ENCODE measurements at places on chromosomes 2 and 18.

DNA sequence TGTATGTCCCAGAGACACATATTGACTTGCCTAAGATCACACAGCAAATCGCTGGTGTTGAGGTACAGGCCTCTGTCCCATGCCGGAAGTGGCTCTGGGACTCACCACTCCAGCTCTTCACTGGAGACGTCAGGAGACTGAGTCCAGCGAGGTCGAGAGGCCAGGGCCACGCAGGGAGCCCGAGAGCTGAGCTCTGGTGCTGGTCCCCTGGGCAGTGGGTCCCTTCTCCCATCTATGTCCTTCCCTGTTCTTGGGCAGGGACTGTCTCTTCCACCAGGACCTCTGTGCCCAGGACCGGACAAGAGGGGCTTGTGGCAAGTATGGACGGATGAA is 62.4 kb upstream of the TWIST2 start:
- DNase-seq, result no peak

DNA sequence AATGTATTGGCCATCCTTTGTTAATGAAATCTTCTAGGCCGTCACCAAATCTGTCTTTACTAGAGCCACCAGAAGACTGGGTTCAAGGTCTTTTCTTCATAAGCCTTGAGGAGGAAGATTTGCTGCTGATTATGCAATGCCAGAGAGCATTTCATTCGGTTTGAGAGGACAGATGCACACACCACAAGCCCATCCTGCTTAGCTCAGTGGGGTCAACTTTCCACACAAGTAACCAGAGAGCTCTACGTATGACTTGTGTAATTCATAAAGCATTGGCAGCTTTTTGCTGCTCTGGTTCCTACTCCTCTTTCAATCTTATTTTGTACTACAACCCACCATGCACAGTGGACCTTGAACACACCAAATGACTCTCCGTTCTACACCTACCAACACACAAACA is 106.9 kb downstream of the OSR1 start:
- DNase-seq, result no peak

DNA sequence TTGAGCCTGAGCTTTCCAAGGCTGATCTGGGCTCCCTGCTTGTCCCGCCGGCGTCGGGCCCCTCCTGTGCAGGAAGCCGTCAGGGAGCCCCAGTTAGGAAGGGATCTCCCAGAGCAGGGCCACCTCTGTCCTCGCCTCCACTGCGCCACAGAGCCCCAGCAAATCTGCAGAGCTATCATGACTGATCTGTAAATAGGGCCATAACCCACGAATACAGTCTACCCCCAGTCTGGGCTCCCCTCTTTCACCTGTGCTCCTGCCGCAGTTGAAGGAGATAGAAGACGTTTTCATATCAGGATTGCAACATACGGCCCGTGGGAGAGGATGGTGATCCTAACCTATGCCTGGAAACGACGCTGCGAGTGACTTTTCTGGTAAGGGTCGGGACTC is 138.7 kb downstream of the PTGR3 start:
- no peak for DNase-seq

DNA sequence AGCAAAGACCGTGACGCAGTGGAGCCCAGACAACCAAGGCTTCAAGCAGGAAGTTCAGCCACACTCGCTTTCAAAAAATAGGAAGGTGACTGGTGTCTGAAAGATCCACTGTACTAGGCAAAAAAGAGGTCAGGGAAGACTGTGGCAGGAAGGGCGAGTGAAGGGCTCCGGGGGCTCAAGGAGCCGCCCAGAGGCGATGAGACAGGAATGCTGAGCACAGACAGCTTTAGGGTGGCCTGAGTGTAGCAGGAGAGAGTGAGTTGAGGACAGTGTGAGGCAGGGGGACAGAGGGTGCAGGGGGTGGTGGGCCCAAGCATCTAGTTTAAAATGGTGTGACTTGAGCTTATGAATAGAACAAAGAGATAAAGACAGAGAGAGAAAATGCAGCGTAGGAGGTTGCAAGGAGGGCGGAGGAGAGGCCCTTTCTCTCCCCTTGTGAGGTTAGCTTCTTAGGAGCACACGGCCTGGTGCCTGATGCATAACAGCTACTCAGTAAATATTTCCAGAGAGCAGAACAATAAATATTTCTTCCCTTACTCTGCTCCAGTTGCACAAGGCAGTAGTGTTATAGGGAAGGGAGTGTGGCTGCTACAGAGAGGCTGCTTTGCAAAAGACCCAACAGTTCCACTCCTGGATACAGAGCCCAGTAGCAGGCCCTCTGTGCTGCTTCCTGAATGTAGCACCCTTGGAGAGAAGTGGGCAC is 789.7 kb upstream of the RAB6C start:
- DNase-seq, result peak; percentile 25

DNA sequence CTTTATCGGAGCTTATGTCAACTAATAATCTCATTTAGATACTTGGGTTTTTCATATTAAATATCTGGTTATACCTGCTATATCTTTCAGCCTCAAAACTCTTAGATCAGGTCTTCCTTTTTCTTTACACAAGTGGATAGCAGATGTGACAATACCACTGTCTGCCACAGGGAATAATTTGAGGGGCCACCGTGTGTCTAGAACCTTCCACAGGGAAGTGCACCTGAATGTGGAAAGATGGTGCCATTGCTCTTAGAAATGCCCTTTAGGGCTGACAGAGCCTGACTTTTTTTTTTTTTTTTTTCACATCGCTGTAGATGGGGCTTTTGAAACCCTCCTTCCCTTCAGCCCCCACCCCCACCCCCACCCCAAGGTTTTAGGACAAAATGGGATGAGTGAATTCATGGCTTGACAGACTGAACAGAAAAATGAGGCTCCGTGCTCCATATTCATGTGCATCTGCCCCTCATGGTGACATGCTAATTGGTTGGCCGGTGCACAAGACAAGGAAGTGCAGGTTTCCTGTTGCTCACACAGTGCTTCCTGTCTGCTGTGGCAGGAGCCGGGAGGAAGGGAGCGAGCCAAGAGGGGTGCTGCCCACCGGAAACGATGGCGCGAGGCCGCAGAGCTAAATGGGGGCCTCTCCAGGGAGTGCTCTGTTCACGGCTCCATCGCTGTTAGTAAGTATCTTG is 246.0 kb downstream of the LDLRAD4 start:
- DNase-seq, result no peak

- DNase-seq, result no peak
These were observed 854.6 kb downstream of the CBLN2 start for GRCh38 chr18:71689416-71690160.

- no peak for DNase-seq
These were observed 66.2 kb upstream of the FOSL2 start for GRCh38 chr2:28326469-28326805.

- DNase-seq, result peak; percentile 8
These were observed 231.7 kb downstream of the TRIB2 start for GRCh38 chr2:12948231-12948960.
